ENCODE measurements at places on chromosomes 4 and X.

DNA sequence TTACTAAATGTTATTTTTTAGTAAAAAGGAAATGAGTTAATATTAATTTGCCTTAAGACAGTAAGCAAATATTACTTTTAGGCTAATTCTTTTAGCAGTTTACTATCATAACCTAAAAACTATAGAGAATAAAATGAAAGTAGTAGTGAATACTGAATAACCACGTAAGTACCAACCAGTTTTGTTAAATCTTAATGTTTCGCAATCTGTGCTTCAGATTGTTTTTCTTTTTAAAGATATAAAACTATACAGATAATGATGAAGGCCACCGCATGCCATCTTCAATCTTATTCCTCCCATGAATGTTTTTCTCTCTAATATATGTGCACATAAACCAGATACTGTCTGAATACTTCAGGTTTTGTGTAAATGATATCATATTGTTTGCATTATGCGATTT is 6.0 kb downstream of the RRH start:
- no peak for DNase-seq

GRCh38 chrX:100512471-100512870 is 72.3 kb upstream of the TNMD start:
- no peak for DNase-seq

GRCh38 chrX:143304025-143304424 is 213.2 kb downstream of the SPANXN3 start:
- no peak for DNase-seq

GRCh38 chr4:113147498-113148111 is 98.2 kb downstream of the ANK2 start:
- no peak for DNase-seq

DNA sequence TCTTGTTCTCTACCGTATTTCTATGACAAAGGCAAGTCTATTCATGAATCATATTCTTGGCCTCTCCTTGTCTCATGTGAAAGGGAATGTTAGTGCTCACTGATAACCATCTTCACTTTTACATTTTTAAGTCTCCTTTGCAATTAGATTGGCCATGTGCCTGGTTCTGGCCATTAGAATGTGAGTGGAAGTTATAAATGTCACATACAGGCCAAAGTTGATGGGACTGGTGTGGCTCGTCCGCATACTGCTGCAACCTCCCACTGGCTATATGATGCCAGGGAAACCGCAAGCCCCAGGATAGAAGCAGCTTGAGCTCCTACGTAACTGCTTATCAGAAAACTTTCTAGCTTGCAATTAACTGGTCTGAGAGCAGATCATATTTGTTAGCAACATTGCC is 86.1 kb downstream of the MAGEC1 start:
- DNase-seq: no peak

- DNase-seq: no peak
Observed at GRCh38 chr4:48141048-48141447, 7.0 kb upstream of the TXK start.

- no peak for DNase-seq
Observed at GRCh38 chr4:153212736-153213135, 8.5 kb downstream of the TRIM2 start.

GRCh38 chr4:15636818-15637217 is 18.3 kb downstream of the FBXL5 start:
- no peak for DNase-seq

DNA sequence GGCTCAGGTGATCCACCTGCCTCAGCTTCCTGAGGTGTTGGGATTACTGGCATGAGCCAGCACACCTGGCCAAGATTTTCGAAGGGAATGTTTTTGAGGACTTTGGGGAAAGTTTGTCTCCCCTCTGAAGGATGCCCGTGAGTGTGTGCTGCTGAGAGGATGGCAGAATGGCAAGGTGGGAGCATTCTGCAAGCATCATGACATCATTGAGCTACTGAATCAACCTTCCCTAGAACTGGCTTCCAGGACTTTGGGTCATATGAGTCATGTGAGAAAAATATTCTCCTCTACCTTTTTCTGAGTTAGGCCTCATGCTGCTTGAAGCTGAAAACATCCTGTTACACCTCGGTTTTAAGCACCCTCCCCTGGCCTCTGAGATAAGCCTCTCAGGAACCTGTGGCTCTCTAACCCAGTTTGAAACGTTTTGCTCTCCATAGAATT is 31.0 kb downstream of the TMEM131L start:
- DNase-seq: peak; percentile 57

GRCh38 chr4:184143770-184144564 is 73.7 kb downstream of the ENPP6 start:
- no peak for DNase-seq

DNA sequence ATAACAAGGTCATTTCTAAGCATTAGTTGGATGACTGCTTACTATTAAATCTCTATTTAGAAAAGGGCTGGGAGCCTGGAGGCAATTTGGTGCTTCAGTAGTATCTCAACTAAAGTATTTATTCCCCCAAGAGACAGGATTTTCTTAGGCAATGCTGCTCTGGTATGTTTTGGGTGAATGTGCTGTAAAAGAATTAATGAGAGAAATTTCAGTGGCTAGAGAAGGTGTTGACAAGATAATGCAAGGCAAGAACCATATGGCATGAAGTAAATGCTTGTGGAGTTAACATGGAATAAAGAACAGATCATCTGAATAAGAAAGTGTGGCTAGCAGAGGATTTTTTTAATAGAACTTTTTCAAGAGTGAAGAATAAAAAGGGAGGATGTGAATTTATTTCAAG is 3.9 kb downstream of the CYP2U1 start:
- no peak for DNase-seq

DNA sequence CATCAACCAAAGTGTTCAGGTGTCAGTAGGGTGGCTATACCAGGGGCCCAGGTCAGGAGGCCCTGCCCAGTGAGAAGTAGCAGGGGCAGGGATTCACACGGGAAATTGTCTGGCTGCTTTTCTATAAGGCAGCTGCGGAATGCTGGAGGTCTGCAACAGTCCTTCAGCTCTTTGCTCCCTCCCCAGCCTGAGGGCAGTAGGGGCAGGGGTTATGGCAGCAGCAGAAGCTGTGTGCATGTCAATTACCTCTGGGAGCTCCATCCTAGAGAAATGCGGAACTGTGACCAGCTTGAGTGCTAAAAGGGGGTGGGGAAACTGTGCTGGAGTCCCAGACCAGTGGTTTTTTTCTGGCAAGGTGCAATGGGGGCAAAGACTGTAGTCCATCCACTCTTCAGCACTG is 810.4 kb downstream of the PCDH7 start:
- no peak for DNase-seq

GRCh38 chr4:185566425-185566824 is 31.1 kb upstream of the PDLIM3 start:
- no peak for DNase-seq
